Placental pericyte (primary cell): ENCODE measurements at places on chromosomes 2 and 18. TPM values are rescaled to one million over a fixed set of nuclear protein-coding genes. Genes with fewer than 3 reads are reported as not detected.

Gene PLCD4
- 0.22 and 1.4 TPM in 2 replicates for total RNA-seq

Gene RPRM
- total RNA-seq, result not detected in 2 replicates

Gene MGAT4A
- 0.14 and 0.22 TPM in 2 replicates for total RNA-seq

Gene ERICH2
- not detected in 2 replicates for total RNA-seq

Gene BMP10
- total RNA-seq, result 0.44 TPM in 1 of 2 replicates, not detected in the other

Gene CFC1
- not detected in 2 replicates for total RNA-seq

Gene NT5C1B
- total RNA-seq, result not detected in 2 replicates

Gene BOLA3
- 12.3 and 29.6 TPM in 2 replicates for total RNA-seq

Gene TSGA10
- 0.44 and 0.72 TPM in 2 replicates for total RNA-seq

Gene OTX1
- total RNA-seq, result not detected in 2 replicates

Gene TIA1
- total RNA-seq, result 58.6 and 84.0 TPM in 2 replicates

Gene TACR1
- total RNA-seq, result 0.29 TPM in 1 of 2 replicates, not detected in the other

Gene GRHL1
- total RNA-seq, result 0.14 and 0.22 TPM in 2 replicates

Gene L3MBTL4
- not detected in 2 replicates for total RNA-seq

Gene TUBA3E
- not detected in 2 replicates for total RNA-seq

Gene ALKAL2
- total RNA-seq, result not detected in 2 replicates

Gene EFEMP1
- total RNA-seq, result 20.2 and 658 TPM in 2 replicates

Gene MAPK4
- not detected in 2 replicates for total RNA-seq

Gene SDC1
- 7.9 and 91.5 TPM in 2 replicates for total RNA-seq

Gene RTP5
- not detected in 2 replicates for total RNA-seq

Gene SLC5A7
- not detected in 2 replicates for total RNA-seq

Gene RSAD2
- total RNA-seq, result 0.43 TPM in 1 of 2 replicates, not detected in the other
